Stimulated activated CD8-positive, alpha-beta memory T cell treated with anti-CD3 and anti-CD28 coated beads, Interleukin-7, amount 100 ng/mL, for 1 hour (primary cell): ENCODE measurements at places on chromosomes 5 and 9.

GRCh38 chr5:35354751-35355150 lies 124.5 kb upstream of the PRLR start:
- no peak for DNase-seq

GRCh38 chr9:37407468-37407867 lies 15.0 kb upstream of the GRHPR start:
- no peak for DNase-seq

- no peak for DNase-seq
These were observed 116.0 kb downstream of the KCNIP1 start for GRCh38 chr5:170619869-170620268.

DNA sequence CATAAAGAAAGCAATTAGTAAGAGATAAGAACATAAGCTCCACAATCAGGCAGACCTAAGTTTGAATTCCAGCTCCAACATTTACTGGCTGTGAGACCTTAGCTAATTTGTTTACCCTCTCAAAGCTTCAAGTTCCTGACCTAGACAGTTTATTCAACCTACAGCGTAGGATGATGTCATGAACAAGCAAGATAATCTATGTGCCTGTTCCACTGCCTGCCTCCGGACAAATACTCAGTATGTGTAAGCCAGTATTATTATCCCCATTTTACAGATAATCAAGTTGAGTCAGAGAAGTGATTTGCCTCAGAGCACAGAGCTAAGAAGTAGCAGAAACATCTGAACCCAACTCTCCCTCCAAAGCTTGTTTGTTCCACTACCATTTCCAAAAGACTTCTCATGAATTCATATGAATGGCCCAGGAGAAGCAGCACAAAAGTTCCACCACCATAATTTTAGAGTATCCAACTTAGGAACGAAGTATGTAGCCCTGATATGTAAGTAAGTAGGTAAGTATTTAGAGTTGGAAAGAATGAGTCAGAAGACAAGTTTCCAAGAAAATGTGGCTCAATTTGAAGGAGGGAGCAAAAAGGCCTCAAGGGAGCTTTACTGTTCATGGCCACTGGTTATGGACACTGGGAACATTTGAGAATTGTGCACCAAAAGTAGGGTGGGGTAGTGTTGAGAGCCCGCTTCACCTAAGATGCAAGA lies 398.2 kb downstream of the NFIB start:
- no peak for DNase-seq

GRCh38 chr9:124602632-124603031 lies 95.4 kb upstream of the NR5A1 start:
- DNase-seq: no peak

DNA sequence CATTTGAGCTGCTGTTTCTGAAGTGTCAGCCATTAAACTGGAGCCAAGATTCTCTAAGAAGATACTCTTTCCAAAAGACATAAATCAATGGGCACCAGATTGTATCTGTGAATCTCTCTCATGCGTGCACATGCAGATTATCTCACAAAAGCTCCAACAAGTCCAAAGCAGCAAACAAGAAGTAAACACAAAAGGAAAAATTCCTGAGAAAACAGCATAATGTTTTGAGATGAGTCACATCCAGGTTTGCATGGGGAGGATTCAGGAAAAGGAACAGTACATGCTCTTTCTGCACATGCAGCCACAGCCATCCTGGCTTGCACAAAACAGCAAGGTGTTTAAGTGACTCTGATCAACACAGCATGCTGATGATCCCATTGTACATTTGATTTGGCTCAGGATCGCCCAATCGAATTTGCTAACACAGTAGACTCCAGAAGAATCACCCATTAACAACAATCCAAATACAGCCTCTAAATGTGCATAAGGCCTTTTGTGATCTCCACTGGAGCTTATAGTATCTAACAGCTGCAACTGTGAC lies 143.1 kb downstream of the ELAVL2 start:
- no peak for DNase-seq

- DNase-seq: no peak
These were observed 307.0 kb upstream of the TLE4 start for GRCh38 chr9:79264511-79265355.

- DNase-seq: no peak
These were observed 419.6 kb downstream of the EFNA5 start for GRCh38 chr5:107251151-107251550.

DNA sequence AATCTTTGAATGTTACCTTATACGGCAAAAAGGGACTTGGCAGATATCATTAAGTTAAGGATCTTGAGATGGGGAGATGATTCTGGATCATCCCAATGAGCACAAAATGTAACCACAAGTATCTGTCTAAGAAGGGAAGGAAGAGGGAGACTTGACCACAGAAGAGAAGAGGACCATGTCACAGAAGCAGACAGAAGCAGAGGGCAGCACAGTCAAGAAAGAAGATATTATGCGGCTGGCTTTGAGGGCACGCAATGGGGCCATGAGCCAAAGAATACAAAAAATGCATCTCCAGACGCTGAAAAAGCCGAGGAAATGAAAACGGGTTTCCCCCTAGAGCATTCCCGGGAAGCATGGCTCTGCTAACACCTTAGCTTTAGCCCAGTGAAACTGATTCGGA lies 225.3 kb downstream of the NR2F1-AS1 start:
- no peak for DNase-seq
